ENCODE measurements at places on chromosomes 1 and 21. TPM values are rescaled to one million over a fixed set of nuclear protein-coding genes. Genes with fewer than 3 reads are reported as not detected.

USF1 gene
- total RNA-seq: 125 TPM

BRDT gene
- not detected for total RNA-seq

BTBD19 gene
- 7.0 TPM for total RNA-seq

ORC1 gene
- total RNA-seq: 11.2 TPM

AKR7A3 gene
- total RNA-seq: 0.14 TPM

DNASE2B gene
- not detected for total RNA-seq

RNF19B gene
- 18.7 TPM for total RNA-seq

EFHD2 gene
- 66.8 TPM for total RNA-seq

ZNF695 gene
- total RNA-seq: 2.7 TPM

Measured in dermis blood vessel endothelial cell (primary cell).